Left renal cortex interstitium (tissue), 4 donors: ENCODE measurements at places on chromosomes 6 and 20. TPM values are rescaled to one million over a fixed set of nuclear protein-coding genes. Genes with fewer than 3 reads are reported as not detected.

SIGLEC1 gene
- polyA plus RNA-seq: 1.2 TPM

NRN1 gene
- 9.9 TPM for polyA plus RNA-seq

CST4 gene
- not detected for polyA plus RNA-seq

C20orf144 gene
- 0.44 TPM for polyA plus RNA-seq

FGD2 gene
- polyA plus RNA-seq: 1.8 TPM

ZBP1 gene
- not detected for polyA plus RNA-seq

INSM1 gene
- not detected for polyA plus RNA-seq

GRM4 gene
- polyA plus RNA-seq: 0.71 TPM

OR5V1 gene
- polyA plus RNA-seq: not detected

GNRH2 gene
- 0.40 TPM for polyA plus RNA-seq

TMEM200A gene
- polyA plus RNA-seq: 26.4 TPM

C6orf163 gene
- polyA plus RNA-seq: 2.2 TPM

- no peak for DNase-seq
Observed at GRCh38 chr6:147260091-147260490, 55.9 kb downstream of the STXBP5 start.

DNA sequence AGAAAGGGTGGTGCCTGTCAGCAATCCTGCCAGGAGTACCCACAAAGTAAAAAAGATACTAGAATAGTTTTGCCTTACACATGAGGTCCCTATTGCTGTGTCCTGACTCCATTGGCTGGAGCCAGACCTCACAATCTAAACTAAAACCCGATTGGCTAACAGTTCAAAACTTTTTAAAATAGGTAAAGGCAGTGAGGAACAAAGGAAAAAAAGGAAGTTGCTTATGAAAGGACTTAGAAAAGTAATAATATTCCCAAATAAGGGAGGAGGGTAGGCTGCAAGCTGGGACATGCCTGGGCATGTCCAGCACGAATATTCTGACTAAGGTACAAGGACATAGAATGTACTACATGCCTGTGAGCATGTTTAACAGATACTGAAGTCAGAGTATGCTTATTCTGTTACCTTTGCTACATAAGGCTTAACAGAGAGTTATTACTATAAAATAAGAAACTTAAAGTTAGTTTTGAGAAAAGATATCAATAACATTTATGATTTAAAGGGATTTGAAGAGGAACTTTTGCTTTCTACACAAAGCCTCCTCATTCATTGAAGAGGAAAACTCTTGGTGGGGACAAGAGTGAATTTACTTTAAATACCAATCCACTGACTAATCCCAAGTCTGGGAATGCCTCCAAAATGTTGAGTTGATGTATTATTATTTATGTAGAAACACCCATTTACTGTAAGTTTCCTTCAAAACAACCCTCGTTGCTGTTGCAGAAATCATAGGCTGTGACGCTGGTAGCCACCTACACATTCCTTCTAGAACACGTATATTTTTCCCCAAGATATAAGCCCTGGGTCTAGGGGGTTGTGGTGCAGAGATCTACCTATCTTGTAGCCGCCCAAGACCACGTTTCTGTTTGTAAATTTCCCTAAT, 8.2 kb upstream of the MTHFD1L start:
- peak; percentile 64 for DNase-seq

- DNase-seq: no peak
Observed at GRCh38 chr20:62740286-62741141, 31.9 kb downstream of the NTSR1 start.

DNA sequence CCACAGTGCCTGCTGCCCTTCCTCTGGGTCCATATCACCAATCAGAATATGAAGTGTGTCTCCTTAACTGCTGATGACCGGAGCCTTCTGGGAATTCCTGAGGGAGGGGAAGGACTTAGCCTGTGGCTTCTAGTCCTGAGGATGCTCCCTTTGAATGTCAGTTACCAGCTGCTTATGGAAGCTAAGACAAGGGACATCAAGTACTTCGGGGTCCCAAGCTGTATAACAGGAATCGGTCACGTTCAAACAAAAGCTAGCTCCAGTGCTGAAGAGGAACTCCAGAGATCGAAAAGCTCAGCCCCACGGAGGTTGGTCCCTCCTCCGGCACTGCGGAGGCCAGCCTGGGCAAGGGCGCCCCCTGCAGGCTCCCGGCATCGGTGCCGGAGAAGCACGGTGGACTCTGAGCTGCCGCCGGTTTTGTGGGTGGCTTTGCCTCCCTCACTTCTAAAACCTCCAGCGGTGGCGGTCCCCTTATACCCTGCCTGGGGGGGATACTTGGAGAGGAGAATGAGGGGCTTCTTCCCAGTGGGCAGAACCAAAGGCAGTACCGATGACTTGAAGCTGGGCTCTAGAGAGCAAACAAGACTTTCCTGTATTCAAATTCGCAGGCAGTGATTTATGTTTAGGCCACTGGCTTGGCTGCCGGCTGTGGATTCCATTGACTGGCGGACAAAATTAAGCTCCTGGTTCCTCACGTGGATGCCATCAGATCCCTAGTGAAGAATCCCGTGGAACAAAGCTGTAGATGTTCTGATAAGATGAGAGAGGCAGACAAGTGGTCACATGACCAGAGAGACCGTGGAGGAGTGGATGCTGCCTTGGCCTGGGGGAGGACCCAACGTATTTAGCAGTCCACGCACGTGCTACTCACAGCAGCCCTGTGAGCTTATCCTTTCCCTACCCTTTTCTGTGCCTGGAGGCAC, 16.2 kb upstream of the UBR2 start:
- peak; percentile 79 for DNase-seq

DNA sequence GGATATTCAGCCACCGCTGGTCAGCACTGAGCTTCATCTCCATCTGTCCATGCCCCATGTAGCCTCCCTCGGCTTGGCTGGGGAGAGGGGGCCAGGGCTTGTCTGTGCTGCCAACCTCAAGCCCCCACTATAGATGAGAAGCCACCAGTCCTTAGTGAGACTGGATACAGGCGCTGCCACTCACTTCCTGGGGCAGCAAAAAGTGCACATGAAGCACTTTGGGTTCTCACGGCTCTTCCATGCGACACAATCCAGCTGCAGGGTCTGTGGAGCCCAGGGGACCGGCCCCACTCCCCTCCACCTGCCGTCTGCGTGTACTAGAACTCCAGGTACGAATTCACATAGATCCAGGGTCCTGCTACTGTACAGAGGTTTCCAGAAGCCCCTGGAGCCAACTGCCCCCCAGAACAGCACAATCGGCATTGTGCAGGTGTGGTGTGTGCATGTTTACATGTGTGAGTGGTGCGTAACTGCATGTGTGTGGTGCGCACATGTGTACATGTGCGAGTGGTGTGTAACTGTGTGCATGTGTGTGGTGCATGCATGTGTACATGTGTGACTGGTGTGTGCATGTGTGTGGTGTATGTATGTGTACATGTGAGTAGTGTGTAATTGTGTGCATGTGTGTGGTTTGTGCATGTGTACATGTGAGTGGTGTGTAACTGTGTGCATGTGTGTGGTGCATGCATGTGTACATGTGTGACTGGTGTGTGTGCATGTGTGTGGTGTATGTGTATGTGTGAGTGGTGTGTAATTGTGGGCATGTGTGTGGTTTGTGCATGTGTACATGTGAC, 4.9 kb downstream of the FRMD1 start:
- no peak for DNase-seq

GRCh38 chr20:24668791-24669190, 199.4 kb downstream of the SYNDIG1 start:
- no peak for DNase-seq

DNA sequence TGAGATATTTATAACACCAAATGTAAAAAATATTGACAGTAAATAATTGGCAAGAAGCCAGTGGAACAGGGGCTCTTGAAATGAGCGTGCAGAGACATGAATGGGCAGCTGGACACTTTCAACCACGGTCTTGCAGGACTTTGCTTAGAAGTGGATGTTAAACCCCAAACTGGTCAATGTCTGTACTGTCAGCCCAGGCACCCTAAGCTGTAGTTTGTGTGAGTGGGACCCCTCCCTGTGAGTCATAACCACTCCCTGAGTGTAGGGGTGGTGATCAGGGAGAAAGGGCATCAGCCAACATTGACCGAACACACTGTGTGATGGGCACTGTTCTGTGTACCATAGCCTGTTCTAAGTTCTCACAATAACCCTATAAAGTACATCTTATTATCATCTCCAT, 108.6 kb downstream of the FIG4 start:
- DNase-seq: no peak

GRCh38 chr6:41073968-41074691, 1.4 kb downstream of the NFYA start:
- no peak for DNase-seq

GRCh38 chr20:62595491-62595890, 46.8 kb upstream of the SLCO4A1 start:
- no peak for DNase-seq

GRCh38 chr6:128259029-128259724, 261.2 kb downstream of the PTPRK start:
- DNase-seq: no peak

DNA sequence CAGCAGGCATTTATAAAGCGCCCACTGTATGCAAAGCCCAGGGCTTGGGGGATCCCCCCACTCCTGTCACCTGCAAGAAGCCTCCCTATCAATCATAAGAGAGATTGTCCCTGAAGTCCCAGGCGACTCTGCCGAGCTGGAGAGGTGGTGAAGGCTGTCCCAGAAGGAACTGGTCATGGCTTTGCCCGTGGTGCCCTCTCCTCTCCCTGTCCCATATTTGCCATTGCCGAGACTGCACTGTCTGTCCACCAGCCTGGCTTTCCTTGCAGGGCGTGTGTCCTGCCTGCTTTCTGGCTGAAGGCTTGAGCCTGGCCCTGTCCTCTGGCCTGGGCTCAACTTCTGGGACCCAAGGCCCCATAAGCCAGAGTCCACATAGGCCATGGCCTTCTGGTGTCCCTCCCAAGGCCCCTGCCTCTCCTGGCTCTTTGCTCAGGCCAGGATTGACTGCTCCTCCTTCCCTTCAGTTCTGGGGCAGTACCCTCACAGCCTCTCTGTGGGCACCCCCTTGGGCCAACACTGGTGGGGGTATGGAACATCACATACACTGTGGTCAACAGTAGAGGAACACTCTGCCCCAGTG, 46.9 kb downstream of the CPXM1 start:
- no peak for DNase-seq

DNA sequence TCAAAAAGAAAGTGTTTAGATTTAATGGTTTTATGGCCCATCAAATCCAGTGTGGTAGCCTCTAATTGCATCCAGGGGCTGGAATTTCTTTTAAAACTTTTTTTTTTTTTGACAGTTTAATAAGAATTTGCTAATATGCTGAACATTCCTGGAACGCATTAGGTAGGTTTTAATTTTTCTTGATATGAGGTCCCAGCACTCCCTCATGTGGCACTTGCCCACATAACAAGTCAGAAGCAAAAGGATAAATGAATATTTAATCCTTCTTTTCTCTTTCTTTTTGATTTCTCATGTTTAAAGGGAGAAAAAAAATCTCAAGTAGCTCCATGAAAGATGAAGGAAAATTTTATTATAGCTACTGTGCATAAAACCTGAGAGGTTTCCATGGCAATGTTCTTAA, 13.5 kb downstream of the HAO1 start:
- no peak for DNase-seq

- DNase-seq: no peak
Observed at GRCh38 chr20:38799203-38799602, 6.3 kb upstream of the PPP1R16B start.

- no peak for DNase-seq
Observed at GRCh38 chr6:14282854-14283505, 165.4 kb downstream of the CD83 start.

GRCh38 chr20:1776681-1777475, 118.3 kb upstream of the SIRPA start:
- DNase-seq: peak; percentile 77

DNA sequence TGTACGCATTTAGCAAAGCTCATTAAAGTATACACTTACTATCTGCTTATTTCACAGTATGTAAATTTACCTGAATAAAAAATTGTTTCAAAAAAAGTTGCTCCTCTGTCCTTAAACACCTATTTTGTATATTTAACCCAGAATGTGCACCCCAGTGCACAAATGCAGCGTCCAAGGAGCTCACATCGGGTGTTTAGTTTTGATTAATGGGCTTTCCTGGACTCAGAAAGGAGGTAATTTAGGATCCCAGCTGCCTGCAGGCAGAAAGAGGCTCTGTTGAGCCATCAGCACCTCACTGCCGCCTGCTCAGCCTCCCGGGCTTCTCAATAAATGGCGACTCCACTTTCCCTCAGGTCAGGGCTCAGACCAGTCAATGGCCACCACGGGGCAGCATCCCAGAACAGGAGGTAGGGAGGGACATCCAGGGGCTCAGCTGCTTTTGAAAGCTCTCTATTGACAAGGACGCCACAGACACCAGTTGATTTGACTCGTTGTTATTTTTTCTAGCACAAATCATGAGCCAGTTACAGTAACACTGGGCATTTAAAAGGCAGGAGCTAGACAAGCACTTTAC, 70.2 kb upstream of the TBC1D7 start:
- no peak for DNase-seq

DNA sequence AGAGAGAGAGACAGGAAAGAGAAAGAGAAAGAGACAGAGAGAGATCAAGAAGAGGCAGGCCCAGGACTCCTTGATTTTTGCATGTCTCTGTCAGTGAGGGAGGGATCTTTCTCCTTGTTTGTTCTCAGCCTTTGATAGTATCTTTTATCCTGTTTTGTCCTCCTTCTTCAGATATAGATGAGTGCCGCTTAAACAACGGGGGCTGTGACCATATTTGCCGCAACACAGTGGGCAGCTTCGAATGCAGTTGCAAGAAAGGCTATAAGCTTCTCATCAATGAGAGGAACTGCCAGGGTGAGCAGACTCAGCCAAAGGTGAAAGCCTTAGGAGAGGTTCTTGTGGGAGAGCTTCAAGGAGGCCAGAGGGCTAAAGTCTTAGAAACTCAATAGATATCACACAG, 20.0 kb upstream of the ZNF76 start:
- no peak for DNase-seq

DNA sequence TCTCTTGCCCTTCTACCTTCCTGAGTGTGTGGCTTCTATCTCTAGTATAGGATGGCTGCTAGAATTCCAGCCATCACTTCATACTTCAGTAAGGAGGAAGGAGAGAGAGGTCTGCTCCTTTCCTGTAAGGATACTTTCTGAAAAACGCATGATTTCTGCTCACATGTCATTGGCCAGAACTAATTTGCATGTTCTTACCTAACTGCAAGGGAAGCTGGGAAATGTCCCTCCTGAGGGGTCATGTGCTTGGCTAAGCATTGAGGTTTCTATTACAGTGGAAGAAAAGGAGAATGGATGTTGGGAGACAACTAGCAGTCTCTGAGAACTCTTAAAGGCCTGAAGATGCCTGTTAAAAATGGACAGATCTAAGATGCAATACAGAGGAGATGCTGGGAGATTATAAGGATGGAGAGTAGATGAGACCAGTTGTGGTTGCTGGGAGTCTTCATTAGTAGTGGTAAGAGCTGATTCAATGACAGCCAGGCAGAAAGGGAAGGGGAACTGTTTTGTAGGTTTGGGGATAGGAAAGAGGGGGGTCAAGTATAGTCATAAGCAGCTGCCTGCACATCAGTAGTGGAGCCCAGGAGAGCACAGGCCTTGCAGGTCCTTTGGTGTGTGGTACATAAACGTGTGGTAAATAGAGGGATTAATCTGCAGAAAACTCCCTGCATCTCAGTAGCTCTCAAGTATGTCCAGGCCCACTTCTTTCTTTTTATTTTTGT, 20.2 kb downstream of the CDS2 start:
- no peak for DNase-seq
